ENCODE measurements at places on chromosomes 13 and 19.
A peak's percentile ranks its signal among the peaks of the same experiment; 100 is the strongest.

GRCh38 chr19:29842471-29843179 lies 30.8 kb downstream of the CCNE1 start:
- DNase-seq = no peak

DNA sequence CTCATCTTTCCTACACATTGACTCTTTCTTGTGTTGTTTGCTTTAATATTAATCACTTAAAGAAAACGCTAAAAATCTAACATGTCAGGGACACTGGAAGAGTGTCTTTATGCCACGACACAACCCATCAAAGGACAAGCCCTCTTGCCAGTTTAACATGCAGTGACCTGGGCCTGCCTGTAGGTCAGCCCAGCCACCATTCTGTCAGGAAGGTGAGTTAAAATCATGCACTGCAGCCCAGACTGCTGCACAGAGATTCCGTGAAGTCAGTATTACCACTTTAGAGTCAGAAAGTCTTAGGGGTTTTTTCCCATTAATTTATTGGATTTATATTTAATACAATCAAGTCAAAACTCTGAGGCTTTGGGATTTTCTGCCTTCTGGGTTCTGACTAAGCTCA lies 58.0 kb downstream of the TNFRSF19 start:
- DNase-seq = no peak

- no peak for DNase-seq
These were observed 184.2 kb downstream of the MAB21L1 start for GRCh38 chr13:35292329-35292728.

- DNase-seq = no peak
These were observed 51.7 kb upstream of the CYP4F8 start for GRCh38 chr19:15563325-15563794.

DNA sequence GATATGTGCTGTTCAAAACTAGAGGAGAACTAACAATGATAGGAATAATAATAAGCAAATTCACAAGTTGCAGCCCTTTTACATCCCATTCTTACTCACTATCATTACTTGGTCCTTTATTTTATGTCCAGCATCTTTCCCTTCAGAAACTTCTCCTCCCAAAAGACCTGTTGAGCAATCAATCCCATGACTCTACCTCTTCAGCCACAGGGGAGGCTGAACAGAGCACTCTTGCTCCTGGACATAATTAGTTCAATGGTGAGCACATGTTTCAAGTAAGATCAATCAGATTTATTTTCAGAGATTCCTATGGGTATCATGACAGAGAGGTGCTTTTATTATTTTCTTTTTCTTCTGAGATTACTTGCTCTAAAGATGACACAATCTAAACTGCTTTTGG lies 260.0 kb downstream of the COG6 start:
- no peak for DNase-seq

DNA sequence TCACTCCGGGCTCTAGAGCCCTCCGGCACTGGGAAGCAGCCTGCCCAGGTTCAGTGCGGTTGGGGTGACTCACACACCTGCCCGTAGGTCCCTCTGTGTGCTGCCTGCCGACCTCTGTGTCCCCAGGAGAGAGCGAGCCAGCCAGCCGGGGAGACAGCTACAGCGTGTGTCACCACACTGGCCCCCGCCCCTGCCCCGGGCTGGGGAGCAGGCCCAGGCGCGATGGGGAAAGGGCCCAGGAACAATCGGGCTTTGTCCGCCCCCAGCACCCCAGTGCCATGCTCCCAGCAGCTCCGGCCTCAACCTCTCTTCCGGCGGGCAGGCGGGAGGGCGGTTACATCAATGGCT lies at the start of gene KLK6:
TSS of gene KLK6 (minus strand) at position 179 of the 348 bp plus-strand sequence. CDS start 1,487 bp downstream, outside the sequence.
- no peak for DNase-seq

DNA sequence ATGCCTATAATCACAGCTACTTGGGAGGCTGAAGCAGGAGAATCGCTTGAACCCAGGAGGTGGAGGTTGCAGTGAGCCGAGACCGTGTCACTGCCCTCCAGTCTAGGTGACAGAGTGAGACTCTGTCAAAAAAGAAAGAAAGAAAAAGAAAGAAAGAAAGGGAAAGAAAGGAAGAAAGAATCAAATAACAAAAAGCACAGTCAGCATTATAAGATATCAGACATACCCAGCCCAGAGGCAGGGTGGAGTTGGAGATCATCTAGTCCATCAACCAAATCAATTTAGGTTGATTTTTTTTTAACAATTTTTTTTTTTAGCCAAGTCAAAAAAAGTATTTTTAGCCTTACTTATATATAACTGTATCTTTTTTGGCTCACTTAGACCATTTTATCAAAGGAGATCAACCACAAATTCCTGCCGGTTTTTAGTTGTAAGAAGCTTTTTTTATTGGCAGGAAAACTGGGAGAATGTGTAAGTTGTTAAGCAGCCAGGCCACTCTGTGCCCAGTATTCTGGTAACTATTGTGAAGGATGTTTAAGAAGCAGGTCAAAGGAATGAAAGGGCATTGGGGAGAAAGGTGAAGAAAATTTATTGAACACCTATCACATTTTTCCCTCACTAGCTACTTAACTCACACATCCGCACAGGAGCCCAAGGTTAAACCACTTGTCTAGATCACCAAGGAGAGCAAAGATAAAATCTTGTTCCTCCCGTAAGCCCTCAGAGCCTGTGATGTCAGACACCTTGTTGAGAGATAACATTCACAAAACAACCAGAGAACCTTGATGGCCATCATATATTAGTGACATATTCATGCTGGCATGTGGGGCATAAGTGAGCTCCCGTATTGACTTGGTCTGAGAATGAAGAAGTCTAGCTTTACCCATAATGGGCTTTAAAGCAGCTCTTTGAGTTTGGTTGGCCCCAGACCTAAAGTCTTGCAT lies 91.8 kb downstream of the COL4A2 start:
- no peak for DNase-seq

- DNase-seq = no peak
These were observed 13.2 kb upstream of the TCF3 start for GRCh38 chr19:1665565-1666047.

GRCh38 chr19:3309724-3310123 lies 56.7 kb upstream of the NFIC start:
- DNase-seq = no peak

GRCh38 chr13:106343836-106344235 lies 191.6 kb downstream of the EFNB2 start:
- no peak for DNase-seq

GRCh38 chr13:49021953-49022352 lies 46.2 kb downstream of the FNDC3A start:
- no peak for DNase-seq

DNA sequence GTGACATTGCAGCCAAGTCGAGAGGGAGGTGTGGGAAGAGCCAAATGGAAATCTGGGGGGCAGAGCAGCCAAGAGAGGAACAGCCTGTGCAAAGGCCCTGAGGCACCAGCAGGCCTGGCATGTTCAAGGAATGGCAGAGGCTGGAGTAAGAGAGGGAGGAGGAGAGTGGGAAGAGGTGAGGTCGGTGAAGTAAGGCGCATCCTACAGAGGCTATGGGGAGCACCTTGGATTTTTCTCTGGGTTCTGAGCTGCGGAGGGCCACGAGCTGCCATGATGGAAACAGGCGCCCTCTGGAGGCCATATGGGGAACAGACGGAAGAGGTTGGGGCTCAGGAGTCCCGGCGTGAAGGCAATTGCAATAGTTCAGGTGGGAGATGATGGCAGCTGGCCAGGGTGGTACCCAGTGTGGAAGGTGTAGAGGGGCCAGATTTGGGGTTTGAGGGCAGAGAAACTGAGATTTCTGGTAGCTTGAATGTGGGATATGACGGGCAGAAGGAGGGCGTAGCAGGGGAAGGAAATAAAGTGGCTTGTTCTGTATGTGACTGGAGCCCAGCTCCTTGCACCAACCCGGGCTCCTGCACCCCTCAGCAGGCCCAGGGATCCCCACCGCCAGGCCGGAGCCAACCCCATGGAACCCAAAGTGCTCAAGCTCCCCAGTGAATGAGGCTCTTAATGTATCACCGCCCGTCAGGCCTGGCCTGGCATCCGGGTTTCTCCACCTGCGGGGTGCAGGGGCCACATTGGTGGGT lies 20.5 kb upstream of the STRN4 start:
- peak; percentile 71 for DNase-seq

DNA sequence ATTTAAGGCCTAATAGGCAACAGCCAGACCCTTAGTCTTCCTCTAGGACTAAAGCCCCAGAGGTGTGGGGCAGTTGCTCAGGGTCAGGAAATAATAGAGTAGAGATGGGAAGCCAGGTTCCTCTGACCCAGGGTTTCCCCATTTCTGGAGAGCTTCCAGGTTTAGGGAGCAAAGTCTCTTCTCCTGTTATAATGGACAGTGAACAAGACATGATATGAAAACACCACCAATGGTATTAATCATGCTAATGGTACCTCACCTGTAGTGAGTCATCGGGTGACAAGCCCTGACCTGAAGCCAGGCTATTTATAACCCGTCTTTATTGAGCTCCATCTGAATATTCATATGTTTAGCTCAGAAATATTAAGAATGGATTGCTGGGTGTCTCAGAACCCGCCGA lies 24.6 kb downstream of the BICRA start:
- no peak for DNase-seq

GRCh38 chr13:112822851-112823250 lies 133.0 kb downstream of the ATP11A start:
- DNase-seq = no peak

GRCh38 chr13:35518337-35518946 lies 42.0 kb upstream of the MAB21L1 start:
- no peak for DNase-seq

DNA sequence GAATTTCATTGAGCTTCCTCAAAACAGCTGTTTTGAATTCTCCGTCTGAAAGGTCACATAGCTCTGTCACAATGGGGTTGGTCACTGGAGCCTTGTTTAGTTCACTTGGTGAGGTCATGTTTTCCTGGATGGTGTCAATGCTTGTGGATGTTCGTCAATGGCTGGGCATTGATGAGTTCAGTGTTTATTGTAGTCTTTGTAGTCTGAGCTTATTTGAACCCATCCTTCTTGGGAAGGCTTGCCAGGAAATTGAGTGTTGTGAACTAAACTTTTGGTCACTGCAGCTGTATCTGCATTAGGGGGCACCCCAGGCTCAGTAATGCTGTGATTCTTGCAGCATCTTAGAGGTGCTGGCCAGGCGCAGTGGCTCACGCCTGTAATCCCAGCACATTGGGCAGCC lies 22.0 kb downstream of the BLOC1S3 start:
- no peak for DNase-seq

Measured in CD4-positive, alpha-beta T cell treated with Interleukin-12 subunit alpha and Interleukin-12 subunit beta, for 1 hour (primary cell).